ENCODE measurements at places on chromosomes 5 and 9.

DNA sequence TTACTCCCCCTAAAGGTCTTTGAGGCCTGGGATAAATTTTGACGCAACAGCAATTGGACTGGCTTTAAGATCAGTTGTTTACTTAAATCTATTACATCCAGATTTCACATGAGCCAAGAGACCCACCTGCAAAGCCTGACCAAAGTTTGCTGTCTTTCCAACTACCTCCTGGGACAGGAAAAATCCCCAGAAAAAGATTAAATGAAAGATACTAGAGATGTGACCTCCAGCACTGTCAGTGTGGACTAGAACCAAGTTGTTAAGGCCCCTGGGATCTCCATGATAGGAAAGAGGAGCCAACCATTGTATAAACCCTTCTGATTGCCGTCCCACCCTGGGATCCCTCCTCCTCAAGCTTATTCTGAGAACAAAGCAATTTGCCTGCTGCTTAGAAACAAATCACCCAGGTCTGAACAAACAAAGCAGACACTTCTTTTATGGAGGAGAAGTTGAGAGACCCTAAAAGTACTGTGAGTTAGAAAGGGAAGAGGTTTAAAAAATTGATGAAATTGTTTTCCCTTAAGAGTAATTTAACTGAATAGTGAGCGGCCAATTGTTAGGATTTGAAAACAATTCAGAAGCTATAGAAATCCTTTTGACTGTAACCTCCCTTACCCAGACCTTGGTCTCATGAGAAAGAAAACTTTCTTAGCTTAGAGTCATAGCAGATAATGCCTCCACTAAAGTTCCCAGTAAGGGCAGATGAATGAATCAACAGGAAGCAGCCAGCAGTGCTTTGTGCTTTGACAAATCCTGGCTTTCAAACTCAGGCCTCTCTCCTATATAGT, 255.2 kb downstream of the TMEM167A start:
- DNase-seq, result no peak

DNA sequence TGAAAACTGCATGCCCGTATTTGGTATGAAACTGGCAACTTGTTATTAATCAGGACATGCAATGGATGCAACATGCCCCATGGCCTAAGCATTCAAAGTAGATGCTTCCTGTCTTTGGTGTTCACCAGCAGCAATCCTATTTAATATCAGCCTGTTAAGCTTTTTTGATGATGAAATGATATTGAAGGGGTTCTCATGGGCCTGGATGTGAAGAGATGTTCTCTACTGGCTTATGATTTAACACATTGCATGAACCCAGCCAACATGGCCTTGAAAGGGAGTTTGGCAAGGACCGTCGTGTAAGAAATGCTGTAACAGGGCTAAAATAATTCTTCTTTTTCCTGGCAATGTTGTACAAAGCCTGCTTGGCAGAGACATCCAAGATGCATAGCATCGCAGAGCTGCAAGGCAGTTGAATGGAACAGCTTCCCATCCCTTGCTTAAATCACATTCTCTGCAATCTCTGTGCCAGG, 111.2 kb downstream of the SMARCA2 start:
- no peak for DNase-seq

DNA sequence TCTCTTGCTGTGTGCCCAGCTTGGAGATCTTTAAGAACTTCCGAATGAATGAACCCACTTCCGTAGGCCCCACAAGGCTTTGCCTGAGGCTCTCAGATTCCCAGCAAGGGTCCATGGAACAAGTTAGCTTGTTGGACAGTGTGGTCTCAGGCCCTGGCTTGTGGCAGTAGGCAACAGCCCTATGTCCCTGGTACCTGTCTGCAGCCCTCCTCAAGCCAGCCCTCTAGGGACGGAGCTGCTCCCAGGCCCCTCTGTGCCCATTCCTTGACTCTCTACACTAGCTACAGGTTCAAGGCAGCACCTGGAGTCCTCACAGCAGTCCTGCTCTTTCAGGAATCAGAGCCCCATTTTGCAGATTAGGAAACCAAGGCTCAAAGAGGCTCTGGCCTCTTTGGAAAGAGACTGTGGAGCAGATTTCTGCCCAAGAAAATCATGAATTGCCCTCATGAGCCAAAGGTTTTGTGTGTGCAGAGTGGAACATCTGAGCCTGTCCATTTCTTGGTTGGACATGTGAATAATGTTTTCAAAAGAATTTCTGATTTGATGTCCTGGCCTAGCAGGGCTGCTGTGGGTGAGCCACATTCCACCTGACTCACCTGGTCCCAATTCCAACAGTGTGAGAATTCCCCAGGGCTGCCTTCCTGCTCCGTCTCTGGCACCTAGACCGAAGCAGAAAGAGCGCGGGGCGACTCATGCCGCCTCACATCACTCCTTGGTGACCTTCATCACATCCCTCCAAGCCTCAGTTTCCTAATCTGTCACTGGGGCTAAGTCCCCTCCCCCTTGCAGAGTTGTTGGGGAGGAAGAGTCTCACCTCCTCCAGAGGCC, 131.7 kb downstream of the BARX1 start:
- DNase-seq, result no peak

- DNase-seq, result no peak
These were observed 69.4 kb downstream of the COMMD10 start for GRCh38 chr5:116154252-116154651.

DNA sequence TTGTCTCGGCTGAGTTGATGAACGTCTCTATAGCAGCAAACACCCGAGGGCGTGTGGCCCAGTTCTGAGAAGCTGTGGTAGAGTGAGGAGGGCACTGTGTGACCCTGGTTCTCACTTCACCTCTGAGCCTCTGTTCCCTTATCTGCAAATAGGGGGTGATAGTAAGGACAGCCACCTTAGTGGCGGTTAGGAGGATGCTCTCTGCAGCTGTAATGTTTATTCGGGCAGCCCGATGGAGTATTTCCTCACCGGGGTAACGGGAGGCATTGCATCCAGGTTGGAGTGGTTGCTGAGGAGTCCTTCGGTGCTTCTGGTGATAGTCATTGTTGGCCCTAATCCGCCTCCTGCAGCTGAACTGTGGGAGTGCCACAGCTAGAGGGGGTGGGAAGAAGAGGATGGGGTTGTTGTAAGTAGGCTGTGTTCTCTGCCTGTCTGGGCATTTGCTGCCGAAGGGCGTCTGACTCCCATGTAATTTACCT, 13.9 kb downstream of the PRRC2B start:
- no peak for DNase-seq

DNA sequence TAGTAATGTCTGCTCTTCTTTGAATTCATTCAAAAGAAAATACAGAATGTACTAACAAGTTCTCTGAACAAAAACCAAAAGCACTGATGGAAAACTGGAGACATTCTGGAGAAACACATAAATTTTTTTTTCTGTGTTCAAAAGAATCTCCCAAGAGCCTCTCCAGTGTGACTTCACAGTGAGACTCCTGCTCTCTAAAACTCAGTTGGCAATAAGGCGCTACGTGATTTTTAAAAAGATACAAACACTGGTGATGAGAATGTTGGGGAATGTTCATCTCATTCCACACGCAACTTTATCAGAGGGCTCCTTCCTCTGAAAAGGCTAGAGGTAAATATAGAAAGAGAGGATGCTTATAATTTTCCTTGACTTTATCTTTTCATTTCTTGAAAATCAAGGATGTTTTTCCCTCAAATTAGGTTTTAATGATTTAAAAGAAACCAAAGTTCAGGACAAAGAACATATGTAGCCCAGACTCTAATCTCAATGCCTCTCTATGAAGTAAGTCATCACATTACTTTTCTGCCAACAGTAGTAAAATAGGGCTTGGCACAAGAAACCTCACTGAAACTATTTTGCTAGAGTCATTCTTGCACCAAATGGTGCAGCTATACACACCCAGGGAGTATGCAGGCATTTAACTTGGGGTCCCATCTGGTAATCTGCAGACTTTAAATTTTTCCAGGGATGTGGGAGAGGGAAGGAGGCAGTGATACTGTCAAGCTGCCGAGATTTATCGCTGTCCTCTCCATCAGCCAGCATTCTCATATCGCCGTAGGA, 12.9 kb upstream of the AOPEP start:
- no peak for DNase-seq

- DNase-seq, result no peak
These were observed 179.5 kb upstream of the PPP1R2B start for GRCh38 chr5:156670615-156671014.

- no peak for DNase-seq
These were observed 49.2 kb upstream of the TAF11L2 start for GRCh38 chr5:17448877-17449276.

- DNase-seq, result no peak
These were observed 8.8 kb downstream of the BARHL1 start for GRCh38 chr9:132591244-132591643.

- no peak for DNase-seq
These were observed 633.8 kb downstream of the SEMA5A start for GRCh38 chr5:8912106-8912505.

GRCh38 chr9:114729706-114730105, 47.7 kb upstream of the TEX48 start:
- DNase-seq, result no peak

- DNase-seq, result no peak
These were observed 140.2 kb downstream of the SH3GL2 start for GRCh38 chr9:17719053-17719452.

- DNase-seq, result no peak
These were observed 27.8 kb upstream of the CSF1R start for GRCh38 chr5:150114102-150114641.

DNA sequence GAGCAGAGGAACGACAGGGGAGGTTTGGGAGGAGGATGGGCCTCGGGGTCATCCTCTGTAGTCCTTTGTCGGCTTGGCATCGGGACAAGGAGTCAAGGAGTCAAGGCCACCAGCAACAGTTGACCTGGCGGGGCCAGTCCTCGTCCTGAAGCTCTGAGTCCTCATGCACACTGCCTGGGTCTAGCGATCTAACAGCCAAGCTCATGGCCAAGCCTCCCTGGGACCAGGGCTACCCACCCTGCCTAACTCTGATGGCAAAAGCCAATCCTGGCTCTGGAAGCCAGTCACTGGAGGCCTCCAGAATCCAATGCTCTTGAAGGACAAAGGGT, 49.8 kb downstream of the CAMK2A start:
- DNase-seq, result no peak

DNA sequence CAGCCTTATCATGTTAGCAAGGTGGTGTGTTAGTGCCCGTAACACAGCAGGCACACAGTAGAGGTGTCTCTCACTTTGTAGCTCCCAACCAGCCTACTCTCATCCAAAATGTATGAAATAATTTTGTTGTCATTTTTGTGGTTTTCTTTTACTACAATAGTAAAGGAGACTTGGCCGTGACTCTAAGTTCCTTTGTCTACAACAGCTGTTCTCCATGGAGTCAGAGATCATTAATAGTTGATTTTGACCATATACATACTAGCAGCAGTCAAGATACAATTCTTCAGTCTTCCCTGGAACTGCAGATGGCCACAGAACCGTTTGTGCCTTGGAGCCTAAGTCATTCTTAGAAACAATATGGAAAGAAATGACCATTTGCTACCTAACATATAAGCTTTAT, 567.1 kb downstream of the TLR4 start:
- DNase-seq, result no peak

DNA sequence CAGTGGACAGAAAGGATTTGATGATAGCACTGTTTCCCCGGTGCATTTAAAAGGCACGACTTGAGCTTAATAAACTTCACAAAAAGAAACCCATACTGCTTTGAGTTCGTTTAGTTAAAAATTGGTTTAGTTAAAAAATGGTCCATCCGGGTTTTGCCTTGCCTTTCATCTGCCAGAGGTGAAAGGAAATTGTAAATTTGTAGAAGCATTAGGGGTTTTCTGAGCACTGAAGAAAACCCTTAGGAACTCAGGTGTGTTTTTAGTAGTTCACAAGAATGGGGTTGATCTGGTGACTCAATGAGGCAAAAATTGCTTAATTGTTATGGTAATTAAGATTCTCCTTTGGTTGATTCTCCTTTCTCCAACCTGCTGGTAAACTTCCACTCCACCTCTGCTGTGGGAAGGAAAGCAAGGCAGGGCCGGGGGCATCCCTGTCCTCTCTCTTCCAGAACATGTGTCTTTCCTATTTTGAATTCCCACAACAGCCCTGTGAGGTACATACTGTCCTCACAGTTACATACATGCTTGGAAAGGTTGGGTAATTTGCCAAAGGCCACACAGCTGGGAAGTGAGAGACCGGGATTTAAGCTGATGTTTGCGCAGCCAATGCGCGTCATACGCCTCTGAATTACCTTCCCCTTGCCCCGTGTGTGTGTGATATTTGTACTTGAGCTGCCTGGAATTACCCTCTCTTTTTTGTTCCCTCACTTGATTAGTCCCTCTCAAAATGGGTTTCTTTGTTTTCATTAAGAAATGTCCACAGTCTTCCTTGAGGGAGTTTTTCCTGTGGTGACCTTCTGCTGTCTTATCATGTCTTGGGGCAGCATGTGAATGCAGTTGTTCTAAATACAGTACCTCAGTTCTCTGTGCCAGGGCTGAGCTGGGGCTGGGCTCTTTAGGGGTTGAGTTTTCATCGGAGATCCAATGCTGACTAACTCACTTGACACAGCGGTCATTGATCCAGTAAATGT, 94.4 kb downstream of the ARHGAP26 start:
- no peak for DNase-seq

- DNase-seq, result peak; percentile 8
These were observed 496 bp downstream of the MAPK9 start for GRCh38 chr5:180291234-180291940.

DNA sequence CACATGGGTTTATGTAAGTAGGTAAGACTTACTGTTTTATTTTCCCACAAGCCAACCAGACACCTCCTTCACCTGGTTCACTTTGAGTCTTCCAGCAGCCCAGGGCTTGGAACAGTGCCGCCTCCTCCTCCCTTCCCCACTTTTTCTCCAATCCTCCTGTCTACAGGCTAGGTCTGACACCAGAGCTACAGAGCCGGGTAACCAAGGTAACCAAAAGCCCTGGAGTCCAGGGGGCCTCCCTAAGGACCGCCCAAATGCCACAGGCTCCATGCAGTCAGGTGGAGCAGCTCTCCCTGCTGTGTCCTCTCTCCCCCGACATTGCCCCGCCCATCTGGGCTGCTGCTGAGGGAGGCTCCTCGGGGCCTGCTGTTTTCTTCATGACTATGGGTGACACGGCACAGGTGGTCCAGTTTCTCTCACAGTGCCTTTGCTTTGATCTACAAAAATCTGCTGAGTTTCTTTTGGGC, 138.0 kb upstream of the EFNA5 start:
- DNase-seq, result no peak

- DNase-seq, result no peak
These were observed 224.8 kb upstream of the SEMA6A start for GRCh38 chr5:116799401-116799800.

DNA sequence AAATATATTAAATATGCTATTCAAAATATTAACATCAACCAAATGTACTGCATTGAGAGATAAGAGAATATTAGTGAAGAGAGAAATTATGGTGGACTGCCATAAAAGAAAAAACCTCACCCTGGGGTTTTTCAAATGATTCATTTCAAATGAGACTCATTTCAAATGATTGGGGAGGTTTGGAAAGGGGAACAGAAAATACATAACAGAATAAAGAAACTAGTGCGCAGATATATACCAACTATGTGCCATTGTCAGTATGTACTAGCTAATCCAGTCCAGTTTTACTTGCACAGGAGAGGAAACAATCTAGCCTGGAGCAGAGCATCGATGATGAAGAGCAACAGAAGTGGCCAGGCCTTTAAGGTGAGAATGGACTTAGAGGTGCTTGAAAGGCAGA, 651.6 kb upstream of the RORB start:
- no peak for DNase-seq

GRCh38 chr9:116546711-116547581, 140.2 kb upstream of the TRIM32 start:
- no peak for DNase-seq

- DNase-seq, result no peak
These were observed 423 bp downstream of the IPPK start for GRCh38 chr9:92669527-92669889.

Measured in activated CD4-positive, alpha-beta T cell treated with anti-CD3 and anti-CD28 coated beads, Interleukin-2, amount 50 U/mL, for 24 hours (primary cell).